ENCODE measurements at places on chromosomes 3 and 15. TPM values are rescaled to one million over a fixed set of nuclear protein-coding genes. Genes with fewer than 3 reads are reported as not detected.

DNA sequence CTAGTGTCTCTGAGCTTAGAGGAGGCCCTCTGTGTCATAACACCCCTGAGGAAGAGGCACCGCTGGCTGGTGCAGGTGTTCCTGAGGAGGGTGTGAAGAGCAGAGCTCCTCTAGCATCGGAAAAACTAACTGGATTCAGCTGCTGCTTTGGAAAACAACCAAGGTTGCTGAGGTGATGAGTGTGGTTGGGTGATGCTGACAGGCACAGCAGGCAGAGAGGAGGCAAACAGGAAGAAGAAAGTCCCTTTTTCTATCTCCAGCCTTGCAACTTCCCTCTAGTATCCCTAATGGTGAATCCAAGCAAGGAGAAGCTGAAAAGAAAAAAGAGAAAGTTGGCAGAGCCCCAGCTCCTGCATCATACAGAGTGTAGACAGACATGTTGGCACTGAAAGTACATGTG, 3.8 kb upstream of the OR4F15 start:
- peaks cover 4% of the 10 kb centered on the region for H3K27me3 ChIP-seq
- no peak overlapping the region for H3K4me3 ChIP-seq
- H3K27ac ChIP-seq, result no peak overlapping the region
- H3K36me3 ChIP-seq, result no peaks in the 10 kb centered on the region
- no peaks in the 10 kb centered on the region for H3K4me1 ChIP-seq

- H3K4me1 ChIP-seq, result no peaks in the 10 kb centered on the region
- no peak for DNase-seq
- H3K4me3 ChIP-seq, result no peak overlapping the region
- H3K27ac ChIP-seq, result no peak overlapping the region
- H3K36me3 ChIP-seq, result no peaks in the 10 kb centered on the region
These were observed 269.8 kb downstream of the MBNL1 start for GRCh38 chr3:152538518-152538917.

GRCh38 chr3:126604691-126605090, 46.0 kb upstream of the C3orf22 start:
- DNase-seq, result no peak
- H3K27me3 ChIP-seq, result no peaks in the 10 kb centered on the region

DNA sequence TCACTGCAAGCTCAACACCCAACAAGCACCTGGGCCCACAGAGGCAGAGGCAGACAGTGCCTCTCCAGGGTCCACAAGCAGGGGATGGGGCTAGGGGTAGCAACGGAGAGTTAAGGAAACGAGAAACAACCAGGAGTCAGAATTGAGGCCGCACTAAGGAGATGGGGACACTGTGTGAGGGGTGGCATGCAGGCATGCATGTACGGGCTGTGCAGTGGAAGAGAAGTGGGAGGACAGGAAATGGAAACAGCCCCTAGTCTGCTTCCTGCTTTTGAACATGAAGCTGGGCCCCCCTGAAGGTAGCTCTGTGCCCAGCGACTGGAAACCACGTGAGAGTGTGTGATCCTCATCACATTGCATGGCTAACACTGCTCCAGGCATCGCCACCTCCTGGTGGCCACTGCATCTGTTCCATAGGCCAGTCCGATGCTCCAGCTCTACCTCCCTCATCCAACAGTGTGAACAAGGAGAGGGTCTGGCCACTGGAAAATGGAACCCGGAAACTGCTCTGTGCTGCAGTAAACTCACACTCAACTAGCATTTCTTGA, 44.0 kb downstream of the XXYLT1 start:
- H3K36me3 ChIP-seq, result no peaks in the 10 kb centered on the region
- no peak overlapping the region for H3K4me3 ChIP-seq
- no peaks in the 10 kb centered on the region for H3K4me1 ChIP-seq
- H3K27ac ChIP-seq, result no peak overlapping the region

GRCh38 chr3:197027151-197027895, 2.3 kb downstream of the MELTF start:
- H3K36me3 ChIP-seq, result no peaks in the 10 kb centered on the region
- no peaks in the 10 kb centered on the region for H3K27me3 ChIP-seq
- H3K4me1 ChIP-seq, result peaks cover 27% of the 10 kb centered on the region
- no peak for DNase-seq
- H3K27ac ChIP-seq, result no peak overlapping the region

DNA sequence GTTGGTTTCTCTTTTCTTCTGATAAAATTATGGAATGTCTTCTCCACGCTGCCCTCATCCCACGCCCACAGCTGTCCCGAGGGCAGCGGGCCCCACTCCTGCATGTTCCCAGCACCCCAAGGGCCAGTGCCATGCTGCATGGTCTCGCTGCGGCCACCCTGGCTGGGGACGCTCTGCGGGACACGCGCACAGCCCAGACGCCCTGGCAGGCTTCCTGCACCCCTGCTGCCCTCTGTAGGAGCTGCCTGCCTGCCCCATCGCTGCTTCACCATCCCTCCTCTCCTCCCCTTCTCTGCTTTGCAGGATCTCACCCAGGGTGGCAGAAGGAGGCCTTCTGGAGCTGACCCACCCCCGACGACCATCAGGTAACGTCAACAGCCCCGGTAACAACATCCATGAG, 22.8 kb downstream of the SLC6A1 start:
- no peak overlapping the region for H3K4me3 ChIP-seq
- no peak for DNase-seq
- H3K27ac ChIP-seq, result no peak overlapping the region
- no peaks in the 10 kb centered on the region for H3K36me3 ChIP-seq
- no peaks in the 10 kb centered on the region for H3K27me3 ChIP-seq
- no peaks in the 10 kb centered on the region for H3K4me1 ChIP-seq

DNA sequence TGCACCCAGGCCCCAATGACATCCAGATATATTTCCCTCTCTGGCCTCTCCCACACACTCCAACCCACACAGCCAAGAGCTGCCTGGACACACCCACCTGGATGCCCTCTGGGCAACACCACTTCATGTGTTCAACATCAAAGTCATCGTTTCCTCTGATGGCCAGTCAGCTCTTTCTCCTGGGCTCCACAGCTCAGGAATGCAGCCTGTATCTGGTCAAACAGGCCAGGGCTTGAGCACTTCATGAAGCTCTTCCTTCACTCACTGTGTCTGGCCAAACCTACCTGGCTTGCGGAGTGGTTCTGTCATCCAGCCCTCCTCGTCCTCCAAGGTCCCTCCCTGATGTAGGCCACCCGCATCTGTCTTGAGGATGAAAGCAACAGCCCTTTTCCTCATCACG, 35.8 kb upstream of the SLC6A11 start:
- no peak overlapping the region for H3K4me3 ChIP-seq
- H3K36me3 ChIP-seq, result no peaks in the 10 kb centered on the region
- H3K27ac ChIP-seq, result no peak overlapping the region

DNA sequence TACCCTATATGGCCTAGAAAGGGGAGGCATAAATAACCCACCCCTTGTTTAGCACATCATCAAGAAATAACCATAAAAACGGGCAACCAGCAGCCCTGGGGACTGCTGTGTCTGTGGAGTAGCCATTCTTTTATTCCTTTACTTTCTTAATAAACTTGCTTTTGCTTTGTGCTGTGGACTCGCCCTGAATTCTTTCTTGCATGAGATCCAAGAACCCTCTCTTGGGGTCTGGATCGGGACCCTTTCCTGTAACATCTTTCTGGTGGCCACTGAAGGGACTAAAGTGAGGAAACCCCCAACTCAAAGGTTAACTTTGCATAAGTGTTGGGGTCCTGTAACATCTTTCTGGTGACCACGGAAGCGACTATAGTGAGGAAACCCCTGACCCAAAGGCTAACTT, 15.7 kb upstream of the HHATL start:
- no peak overlapping the region for H3K27ac ChIP-seq
- H3K4me1 ChIP-seq, result no peaks in the 10 kb centered on the region
- H3K36me3 ChIP-seq, result no peaks in the 10 kb centered on the region
- no peaks in the 10 kb centered on the region for H3K27me3 ChIP-seq

- no peak overlapping the region for H3K27ac ChIP-seq
- no peak overlapping the region for H3K4me3 ChIP-seq
- no peaks in the 10 kb centered on the region for H3K36me3 ChIP-seq
- no peaks in the 10 kb centered on the region for H3K27me3 ChIP-seq
- peaks cover 3% of the 10 kb centered on the region for H3K4me1 ChIP-seq
- DNase-seq, result no peak
These were observed 249.3 kb upstream of the TGFBR2 start for GRCh38 chr3:30356866-30357753.

DNA sequence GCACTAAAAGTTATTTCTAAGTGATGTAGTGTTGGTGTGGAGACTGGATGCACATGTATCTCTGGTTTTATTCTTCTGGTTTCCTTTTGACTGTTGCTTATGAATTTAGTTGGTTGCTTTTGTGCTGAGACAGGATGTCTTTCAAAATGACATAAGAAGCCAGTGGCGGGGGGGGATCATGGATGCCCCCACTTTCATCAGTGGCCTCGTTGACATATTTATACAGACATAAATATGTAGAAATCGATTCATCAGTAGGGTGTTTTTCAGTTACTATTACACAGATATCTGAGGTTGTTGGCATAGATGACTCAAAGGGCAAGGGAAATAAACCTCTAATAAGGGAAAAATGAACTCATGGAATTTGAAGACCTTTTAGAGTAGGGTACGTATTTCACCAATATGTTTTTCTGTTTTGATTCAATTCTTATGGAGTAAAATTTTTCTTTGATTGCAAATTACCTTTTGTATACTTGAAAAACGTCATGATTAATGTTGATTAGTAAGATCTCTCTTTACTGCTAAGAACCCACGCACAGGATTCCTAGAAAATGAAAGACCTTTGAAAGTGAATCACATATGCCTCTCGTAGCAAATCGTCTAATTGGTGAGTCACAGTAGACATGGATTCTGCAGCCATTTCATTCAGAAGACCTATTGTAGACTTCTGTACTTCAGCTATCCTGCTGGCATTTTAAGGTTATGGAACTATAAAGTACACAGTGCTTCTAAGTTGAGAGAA, 97.4 kb upstream of the RBMS3 start:
- DNase-seq, result no peak
- no peak overlapping the region for H3K4me3 ChIP-seq
- no peaks in the 10 kb centered on the region for H3K27me3 ChIP-seq

- DNase-seq, result no peak
These were observed 14.1 kb downstream of the ANKRD34C start for GRCh38 chr15:79296583-79296982.

Gene CCK
- total RNA-seq, result not detected

Gene LINS1
- total RNA-seq, result 38.0 TPM

Gene CCDC80
- total RNA-seq, result 27.1 TPM
